ENCODE measurements at places on chromosomes 2 and 18. TPM values are rescaled to one million over a fixed set of nuclear protein-coding genes. Genes with fewer than 3 reads are reported as not detected.

Gene KRTCAP3
- 4.0 TPM for total RNA-seq

Gene EN1
- not detected for total RNA-seq

Gene GALNT14
- 0.74 TPM for total RNA-seq

Gene PSD4
- 192 TPM for total RNA-seq

Gene ABCG8
- total RNA-seq: not detected

Gene TSPYL6
- total RNA-seq: not detected

Gene SERPINB2
- 1.7 TPM for total RNA-seq

GRCh38 chr2:172782506-172783164, 47.0 kb downstream of the RAPGEF4 start:
- no peak for DNase-seq

DNA sequence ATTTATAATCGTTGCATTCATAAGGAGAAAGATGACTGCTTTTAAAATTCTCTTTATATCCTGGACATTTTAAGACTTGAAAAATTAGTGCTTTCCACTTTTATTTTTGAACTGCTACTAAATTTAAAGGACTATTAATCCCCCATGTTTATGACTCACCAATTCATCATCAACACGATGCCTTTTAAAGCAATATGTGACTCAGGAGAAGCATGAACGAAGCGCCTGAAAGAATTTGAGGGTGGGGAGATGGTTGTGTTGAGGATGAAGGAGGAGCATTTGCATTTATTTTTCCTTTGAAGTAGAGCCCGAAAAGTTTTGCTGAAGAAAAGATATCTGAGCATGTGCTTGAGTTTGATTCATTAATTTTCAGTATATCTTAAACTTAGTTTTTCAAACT, 192.2 kb upstream of the LRRTM1 start:
- DNase-seq: no peak

GRCh38 chr2:191612496-191612895, 65.4 kb upstream of the NABP1 start:
- no peak for DNase-seq

GRCh38 chr2:95300450-95300849, 3.3 kb downstream of the KCNIP3 start:
- DNase-seq: no peak

- DNase-seq: no peak
Measured at GRCh38 chr18:42274488-42275137, 319.6 kb downstream of the PIK3C3 start.

DNA sequence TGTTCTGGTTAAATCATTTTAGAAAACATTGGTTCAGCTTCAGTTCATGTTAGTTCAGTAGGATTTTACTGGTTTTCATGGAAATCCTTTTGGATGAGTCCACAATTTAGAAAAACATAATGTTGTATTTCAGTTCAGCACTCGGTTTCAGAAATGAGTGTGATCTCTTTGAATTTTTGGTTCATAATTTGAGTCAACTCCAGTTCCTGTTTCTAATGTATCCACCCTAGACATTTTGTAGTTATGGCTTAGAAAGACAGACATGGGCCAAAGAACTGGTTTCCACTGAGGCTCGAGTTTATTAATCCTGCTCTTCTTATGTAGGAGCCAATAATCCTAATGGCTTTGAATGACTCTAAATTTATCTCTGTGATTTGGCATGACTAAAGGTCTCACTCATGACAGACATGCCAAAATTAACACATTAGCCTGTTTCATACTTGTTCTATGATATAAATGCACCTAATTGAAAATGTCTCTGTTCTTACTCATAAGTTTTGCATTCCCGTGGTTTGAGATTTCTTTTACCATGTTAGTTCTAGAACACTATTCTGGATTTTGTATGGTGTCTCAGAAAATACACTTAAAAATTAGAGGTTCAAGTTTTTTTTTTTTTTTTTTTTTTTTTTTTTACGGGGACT, 82.3 kb upstream of the SPRED2 start:
- DNase-seq: no peak

GRCh38 chr2:56185101-56185581, 1.4 kb downstream of the CCDC85A start:
- no peak for DNase-seq

- no peak for DNase-seq
Measured at GRCh38 chr2:30230497-30231211, 680 bp upstream of the LBH start.

DNA sequence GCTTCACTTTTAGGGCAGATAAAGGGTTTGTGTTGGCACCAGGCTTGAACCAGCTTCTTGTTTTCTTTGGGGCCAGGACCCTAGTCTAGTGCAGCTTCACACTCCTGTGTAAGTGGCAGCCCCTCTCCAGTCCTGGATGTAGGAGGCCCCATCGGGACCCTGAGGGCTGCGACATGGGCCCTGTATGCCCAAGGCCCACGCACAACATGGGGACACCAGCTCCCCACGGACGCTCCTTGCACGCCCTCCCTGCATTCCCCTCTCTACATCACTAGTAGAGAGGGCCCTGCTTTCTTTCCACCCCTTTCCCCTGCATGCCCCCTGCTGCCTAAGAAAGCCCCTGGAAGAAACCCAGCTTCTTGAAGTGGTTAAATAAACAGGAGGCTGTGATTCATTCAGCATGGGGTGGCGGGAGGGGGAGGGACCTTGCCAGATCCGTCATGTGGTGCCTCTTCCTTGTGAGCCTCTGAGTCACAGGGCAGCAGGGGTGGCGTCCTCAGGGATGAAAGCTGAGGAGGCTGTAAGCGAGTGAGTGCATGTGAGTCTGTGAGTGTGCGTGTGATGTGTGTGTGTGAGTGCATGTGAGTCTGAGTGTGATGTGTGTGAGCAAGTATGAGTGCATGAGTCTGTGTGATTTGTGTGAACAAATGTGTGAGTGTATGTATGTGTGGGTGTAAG, 42.5 kb downstream of the COPS8 start:
- no peak for DNase-seq

- DNase-seq: no peak
Measured at GRCh38 chr2:100673691-100674485, 111.1 kb downstream of the PDCL3 start.

DNA sequence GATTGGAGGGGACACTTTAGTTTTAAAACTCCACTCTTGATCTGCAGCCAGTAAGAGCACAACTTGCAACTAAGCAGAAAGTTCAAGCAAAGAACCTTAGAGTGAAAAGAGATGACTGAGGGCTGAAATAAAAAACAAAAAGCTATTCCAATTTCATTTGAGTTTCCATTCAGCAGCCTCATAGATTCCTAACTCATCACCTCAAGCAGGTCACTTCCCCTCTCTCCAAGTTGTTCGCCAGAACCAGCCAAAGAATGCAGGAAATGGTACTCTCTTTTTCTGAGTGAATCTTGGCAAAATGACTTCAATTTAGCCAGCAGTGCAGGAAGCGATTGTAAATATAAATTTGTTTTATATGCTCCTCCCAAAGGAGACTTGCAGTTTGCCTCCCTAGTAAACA, 213.3 kb downstream of the SETBP1 start:
- DNase-seq: no peak

DNA sequence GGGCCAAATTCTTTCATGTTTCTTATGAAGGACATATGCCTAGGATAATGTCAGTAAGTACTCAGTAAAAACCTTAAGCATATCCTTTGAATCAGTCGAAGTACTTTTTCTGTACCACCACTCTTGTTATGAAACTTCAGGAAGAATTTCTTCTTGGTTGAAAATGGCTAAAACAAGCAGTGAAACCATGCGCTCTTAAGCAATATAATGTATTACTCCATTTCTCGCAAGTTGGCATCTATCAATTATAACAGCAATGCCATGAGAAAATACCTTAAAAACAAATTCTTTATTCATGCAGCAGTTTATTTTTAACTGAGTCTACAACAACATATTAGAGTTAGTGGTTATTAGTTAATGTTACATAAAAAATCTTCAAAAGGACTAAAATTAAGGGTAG, 41.0 kb downstream of the SLC66A3 start:
- DNase-seq: no peak
